NCI-H1930 (cell line): ENCODE measurements at places on chromosomes 1 and 21.

DNA sequence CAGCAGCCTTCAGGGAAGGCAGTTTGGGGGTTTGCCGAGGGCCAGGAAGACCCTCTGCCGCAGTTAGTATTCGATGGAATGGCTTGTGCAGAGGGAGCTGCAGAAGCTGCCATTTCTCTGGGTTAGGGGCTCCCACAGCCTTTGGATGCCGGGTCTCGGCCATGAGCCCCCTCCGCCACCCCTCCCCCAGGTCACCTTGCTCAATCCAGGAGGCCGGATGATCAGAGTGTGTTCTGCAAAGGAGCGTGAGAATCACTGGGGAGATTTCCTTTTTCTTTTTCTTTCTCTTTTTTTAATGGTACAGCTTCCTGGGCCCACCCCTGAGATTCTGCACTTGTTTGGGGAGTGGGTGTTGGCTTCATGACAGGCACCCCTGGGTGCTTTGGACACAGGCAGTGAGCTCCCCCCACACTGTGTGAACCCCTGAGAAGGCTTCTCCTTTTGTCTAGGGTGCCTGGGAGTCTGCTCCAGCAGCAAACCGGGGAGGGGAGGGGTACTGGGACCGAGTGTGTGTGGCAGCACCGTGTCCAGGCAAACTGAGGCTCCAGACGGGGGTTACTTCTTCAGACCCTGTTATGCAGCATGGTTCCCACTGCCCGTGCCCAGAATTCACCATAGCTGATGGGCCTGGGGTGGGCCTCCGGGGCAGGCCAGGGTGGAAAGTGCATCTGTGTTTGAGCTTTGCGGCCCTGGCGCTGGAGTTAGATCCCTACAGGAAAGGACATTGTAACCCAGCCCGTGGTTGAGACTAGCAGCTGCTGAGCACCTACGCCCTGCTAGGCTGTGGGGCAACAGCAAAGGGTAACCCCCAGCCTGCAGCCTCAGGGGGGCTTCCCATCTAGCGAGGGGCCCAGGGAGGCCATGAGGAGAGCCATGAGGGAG lies 18.5 kb downstream of the TNFRSF1B start:
- DNase-seq, result no peak

DNA sequence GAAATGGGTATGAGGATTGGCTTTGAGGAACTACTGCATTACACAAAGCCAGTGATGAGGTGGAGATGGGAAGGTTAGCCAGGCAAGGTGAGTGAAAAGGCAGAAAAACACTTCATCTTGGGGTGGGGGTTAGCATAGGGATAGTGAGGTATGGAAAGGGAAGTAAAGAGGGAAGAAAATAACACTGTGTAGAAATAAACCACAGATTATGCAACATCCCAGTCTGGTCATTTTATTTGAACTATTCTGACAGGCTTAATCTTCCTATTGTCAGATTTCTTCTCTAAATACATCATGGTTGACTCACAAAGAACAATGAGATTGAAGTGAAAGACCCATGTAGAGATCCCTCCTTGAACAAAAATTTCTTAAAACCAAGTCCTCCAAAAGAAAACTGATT lies 640.2 kb downstream of the PTPRC start:
- DNase-seq, result no peak

DNA sequence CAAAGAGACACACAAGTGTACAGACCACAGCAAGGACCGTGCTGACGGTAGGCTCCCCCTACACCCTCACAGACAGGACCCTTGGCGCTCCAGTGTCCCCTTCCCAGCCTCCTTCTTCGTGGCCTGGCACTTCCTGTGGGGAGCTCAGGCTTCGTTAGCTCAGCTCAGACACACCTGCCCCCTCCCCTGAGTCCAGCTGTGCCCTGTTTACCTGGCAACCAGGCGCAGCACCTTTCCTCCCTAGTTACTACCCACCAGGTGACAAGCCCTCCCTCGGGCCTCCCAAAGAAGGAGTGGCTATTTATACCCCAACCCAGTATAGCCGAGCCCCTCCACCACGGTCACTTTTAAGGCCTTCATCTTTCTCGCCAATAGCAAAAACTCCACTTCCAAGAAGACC lies 4.7 kb downstream of the CELF3 start:
- DNase-seq, result no peak

- no peak for DNase-seq
Measured at GRCh38 chr1:57492586-57493226, 68.8 kb upstream of the DAB1 start.

DNA sequence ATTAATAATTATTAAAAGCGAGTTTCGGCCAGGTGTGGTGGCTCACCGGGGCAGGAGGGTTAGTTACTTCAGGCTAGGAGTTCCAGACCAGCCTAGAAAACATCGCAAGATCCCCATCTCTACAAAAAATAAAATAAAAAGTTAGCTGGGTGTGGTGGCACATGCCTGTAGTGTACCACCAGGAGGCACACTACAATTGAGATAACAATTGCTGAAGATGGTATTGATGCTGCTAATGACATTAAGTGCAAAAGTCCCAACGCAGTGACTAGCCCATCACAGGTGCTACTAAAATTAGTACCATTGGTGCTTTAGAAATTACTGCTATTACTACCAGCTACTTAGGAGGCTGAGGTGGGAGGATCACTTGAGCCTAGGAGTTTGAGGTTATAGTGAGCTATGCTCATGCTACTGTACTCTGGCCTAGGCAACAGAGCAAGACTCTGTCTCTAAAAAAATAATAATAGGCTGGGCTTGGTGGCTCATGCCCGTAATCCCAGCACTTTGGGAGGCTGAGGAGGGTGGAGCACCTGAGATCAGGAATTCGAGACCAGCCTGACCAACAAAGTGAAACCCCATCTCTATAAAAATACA lies 156.6 kb downstream of the GREM2 start:
- DNase-seq, result no peak

DNA sequence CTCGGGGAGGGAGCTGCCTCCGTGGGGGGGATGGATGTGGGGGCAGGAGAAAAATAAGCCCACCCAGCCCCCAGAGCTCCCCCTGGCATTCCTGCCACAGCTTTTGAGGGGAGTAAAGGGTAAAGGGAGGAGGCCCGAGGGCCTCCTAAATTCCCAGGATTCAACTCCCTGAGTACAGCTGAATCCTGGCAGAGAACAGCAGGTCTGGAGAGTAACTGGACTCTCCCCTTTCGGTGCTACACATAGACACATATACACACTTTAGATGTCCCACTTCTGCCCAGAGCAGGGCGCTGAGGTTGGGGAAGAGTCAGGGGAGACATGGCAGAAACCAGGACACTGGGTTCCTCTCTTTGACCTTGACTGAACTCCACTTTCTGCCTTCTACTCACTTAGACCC lies 3.0 kb downstream of the KIRREL1 start:
- DNase-seq, result no peak

DNA sequence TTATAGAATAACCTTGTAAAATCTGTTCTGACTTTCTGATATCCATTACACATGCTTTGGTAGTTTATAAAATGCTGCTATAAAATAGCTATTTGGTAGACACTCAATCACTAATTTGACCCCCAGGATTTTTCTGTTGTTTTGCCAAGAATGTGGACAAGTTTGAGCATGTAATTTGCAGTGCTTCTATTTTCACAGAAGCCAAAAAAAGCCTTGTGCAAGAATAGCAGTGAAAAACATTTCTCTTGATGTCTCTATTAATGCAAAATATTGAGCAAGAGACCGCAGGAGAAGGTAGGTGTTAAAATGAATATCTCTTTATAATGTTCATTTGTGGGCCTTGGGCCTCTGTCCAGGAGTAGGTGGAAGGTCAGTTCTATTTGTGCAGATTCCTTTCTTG lies 22.5 kb downstream of the MAP3K7CL start:
- no peak for DNase-seq

GRCh38 chr1:204578867-204579664 lies 62.9 kb downstream of the MDM4 start:
- no peak for DNase-seq

DNA sequence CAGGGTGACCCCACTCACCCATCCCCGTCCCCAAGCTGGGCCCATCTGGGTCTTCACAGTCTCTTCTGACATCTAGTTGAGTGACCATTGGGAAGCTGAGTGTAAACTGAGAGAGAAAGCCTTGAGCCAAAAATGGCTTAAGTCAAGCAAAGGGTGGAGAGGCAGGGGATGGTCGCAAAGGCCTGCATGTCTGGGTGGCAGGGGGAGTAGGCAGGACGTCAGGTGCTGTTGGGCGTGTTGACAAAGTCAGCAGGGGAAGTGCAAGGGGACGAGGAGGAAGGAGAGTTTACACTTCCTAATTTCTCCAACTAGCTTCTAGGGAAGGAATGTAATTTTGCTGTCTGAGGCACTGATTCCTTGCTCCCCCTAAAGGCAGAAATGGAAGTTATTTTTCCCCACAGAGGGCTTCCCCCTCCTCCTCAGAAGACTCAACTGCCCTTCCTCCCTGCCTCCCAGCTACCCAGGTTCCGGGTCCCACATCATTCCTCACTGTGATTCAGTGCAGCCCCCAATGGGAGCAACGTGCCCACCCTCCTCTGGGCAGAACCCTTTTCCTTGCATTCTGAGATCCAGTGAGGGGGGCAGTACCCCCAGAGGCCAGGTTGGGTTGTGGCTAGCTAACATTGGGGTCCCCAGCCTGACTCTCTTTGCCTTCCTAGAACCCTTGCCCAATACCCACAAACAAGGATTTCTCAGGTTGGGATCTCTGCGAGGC lies 1.2 kb upstream of the ADORA1 start:
- DNase-seq, result no peak

DNA sequence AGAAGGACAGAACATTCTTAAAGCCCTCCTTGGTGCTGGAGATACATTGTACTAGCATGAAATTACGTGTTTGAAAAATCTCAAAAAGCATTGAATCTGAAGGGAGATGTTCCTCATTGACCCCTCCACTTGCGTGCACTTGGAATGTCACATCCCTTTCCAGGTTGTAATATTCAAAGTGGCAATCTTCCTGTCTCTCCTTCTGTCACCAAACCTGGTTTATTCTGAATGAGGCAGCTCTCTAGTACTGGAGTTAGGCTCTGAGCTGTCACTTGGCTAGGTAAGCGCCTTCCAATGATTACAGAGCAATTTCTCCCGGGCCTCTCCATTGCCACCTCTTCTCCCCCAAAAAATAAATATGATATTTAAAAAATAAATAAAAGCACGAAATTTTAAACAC lies 855 bp downstream of the DSCAM start:
- no peak for DNase-seq

DNA sequence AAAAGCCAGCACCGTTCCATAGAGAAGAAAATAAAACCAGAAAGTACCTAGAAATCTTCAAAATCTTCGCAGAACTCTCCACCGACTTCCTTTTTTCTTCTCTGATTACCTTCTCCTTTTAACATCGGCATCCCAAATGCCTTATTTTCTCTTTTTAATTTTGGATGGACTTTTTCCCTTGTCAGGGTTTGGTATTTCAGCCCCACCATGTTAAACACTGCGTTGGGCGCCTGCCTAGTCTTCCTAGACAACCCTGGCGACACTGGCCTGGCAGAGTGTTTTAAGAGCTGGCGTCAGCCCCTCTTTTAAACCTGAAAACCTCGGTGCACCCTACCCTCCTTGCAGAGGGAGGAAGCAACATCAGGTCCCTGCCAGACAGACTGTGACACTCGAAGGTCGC lies 66.0 kb upstream of the EFHD2 start:
- DNase-seq, result no peak
